ENCODE measurements at places on chromosomes 2 and 18.

DNA sequence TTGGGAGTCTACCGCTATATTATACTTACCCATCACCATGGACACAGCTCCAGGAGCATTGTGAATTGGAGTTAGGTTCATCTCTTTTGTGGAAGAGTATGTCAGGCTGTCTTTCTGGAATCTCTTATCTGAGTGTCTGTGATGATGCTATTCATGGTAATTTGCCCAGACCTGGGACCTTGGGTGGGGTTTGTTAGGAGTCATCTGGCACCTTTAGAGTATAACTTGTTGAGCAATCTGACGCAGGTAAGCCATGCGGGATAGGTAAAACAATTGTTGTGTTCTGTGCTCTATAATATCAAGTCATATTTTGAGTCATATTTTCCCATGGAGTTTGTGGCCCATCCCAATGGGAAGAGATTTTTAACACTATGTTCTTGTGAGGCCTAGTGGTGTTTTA, 49.7 kb upstream of the MAPRE2 start:
- no peak for DNase-seq

DNA sequence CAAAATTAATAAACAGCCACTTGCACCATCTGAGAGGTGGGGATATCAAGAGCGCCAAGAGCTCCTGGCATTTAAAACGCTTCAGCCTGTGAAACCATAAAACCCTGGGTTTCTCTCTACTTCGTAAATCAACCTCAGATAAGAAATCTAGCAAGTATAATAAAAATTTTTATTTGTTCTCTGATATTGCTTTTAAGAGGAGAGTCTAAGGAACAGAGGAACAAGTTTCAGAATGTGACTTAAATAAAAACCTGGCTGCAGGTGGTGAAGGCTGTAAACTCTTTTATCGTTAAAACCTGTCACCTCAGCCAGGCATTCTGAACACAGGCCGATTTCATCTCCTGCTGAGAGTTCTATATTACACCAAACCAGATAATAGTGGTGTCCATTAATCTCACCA, 9.9 kb downstream of the DYTN start:
- no peak for DNase-seq

GRCh38 chr2:168365094-168365621, 90.9 kb upstream of the CERS6 start:
- no peak for DNase-seq

DNA sequence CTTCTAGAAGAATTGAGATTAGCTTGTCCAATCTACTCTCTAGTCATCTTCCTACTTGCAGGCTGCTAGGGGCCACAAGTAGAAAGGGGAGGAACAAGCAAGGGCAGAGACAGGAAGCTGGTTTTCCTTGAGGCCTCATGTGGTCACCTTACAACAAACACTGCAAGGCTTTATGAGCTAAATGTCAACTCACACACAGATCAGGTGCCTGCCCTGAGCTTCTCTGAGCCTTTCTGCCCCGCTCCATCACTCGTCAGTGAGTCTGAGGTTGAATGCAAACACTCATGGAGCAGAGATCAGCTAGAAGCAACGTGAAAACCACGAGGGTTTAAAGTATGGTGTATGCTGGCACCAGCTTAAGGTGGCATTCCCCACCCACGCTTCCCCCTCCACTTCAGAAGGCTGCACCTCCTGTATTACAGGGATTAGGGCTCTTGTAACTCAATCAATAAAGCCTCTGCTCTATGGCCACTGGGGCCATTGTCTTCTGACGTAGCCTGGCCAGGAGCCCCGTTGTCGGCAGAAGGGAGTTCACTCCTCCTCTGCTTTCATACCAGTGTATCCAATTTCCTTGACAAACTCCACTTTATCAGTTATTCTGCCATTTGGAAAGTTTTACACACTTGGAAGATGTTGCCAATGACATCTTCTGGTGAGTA, 5.4 kb upstream of the CRYGC start:
- no peak for DNase-seq

DNA sequence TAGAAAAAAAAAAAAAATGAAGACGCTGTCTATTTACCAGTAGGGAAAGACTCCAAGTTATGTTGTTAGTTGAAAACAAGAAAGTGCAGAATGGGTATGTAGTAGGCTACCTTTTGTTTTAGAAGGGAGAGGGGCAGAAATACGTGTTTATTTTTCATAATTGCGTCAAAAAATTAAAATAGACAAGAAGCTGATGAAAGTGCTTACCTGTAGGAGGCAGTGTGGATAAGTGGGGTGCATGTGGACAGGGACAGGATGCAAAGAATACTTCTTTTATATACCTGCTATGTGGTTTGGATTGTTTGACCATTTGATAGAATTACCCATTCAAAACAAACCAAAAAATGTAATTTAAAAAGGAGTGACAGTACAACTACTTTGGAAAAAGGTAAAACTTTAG, 3.0 kb upstream of the GCG start:
- no peak for DNase-seq

GRCh38 chr2:139814458-139814857, 1034.3 kb upstream of the NXPH2 start:
- no peak for DNase-seq

DNA sequence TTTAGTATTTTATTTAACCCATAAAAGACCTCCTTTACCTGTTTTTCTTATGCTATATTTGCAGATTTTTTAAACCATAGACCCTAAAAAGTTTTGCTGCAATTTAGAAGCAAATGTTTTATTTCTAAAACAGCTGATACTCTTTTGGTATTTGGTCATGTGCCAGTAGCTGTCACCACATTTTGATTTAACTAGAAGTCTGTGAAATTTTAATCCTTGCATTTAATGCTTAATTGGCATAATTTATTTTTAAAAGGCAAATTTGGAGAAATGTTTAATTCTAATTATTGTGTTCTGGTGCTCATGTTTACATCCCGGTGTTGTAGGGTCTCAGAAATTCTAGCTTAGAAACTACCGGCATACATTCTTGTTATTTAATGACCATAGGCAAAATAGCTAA, 111.8 kb downstream of the TTC27 start:
- DNase-seq = no peak

GRCh38 chr18:34741401-34741800, 31.3 kb downstream of the DTNA start:
- DNase-seq = no peak

DNA sequence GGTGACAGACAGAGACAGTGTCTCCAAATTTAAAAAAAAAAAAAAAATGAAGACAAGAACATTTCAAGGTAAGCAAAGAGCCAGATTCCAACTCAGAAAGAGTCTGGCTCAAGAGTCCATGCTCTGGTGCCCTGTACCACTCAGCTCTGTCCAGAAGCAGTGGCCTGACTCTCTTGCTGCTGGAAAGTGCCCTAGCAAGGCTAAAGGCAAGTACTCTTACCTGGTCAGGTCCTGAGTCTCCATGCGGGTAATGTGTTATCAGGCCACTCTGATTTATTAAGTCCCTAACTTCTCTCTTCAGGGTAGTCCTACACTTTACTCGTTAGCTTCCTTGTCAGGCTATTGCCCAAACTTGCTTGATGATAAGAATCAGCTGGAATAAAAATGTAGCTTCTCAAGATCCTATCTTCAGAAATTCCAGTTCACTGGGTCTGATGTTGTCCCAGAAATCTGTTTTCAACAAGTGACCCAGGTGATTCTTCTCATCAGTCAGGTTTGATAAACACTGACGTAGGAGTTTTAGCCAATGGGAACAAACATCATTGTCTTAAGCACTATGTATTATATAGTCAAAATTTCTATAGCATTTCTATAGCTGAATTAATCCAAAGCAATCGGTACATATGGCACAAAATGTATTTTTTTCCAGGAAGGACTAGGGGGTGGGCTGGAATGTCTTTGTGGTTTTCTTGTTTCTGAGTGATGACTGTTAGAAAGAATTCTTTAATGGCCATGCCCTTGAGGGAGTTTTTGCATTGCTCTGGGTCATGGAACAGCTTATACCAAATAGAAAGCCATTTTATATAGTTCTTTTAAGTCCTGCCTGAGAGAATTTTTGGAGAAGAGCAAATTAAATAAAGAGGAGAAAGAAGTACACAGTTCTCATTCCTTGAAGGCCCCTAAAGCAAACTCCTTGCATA, 139.9 kb upstream of the DNMT3A start:
- DNase-seq = no peak

DNA sequence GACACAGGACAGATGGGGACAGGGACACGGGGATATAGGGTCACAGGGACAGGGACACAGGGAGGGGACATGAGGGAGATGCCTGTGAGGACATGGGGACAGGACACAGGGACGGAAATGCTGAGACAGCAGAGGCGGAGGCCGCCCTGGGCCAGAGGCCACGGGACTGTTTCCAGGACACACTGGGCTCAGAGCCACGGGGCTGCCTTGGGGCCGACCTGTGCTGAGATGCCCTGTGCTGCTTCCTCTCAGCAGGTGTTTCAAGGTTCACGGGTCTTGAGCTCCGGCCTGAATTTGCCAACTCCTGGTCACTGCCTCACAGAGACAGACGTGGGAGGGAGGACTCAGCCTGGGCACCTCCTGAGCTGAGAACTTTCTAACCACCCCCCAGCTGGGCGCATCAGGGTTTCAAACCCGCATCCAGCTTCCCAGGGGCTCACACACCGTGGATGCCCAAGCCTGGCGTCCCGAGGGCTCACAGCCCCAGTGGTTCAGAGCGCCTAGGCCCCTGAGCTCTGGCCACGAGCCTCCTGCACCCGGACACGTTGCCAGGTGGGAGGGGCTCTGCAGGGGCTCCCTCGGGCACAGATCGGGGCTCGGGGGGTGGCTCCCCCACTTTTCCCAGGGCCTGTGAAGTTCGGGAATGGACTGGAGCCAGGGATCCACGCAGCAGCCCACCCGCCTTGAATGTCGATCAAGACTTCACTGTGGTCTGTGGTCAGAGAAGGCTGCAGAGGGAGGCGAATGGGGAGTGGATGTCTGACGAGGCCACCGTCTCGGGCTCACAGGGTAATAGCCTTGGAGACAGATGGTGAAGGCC, 64.1 kb downstream of the SLC66A2 start:
- DNase-seq = no peak

DNA sequence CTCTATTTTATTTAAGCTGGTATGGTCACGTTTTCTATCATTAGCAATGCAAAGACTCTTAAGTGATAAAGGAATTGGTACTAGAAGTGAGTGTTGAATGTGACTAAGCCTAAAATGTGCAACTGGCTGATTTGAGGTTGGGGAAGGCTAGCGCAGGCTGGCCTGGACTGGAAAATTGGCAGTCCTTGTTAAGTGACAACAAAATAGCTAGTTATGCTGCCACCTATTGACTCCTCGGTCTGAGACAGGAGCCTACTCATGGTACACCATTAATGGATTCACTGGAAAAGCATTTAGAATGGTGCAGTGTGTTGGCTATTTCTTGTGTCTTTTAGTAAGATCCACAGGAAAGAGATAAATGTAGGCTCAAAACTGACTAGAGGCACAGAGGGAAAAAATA, 5.7 kb upstream of the WIPF1 start:
- no peak for DNase-seq

DNA sequence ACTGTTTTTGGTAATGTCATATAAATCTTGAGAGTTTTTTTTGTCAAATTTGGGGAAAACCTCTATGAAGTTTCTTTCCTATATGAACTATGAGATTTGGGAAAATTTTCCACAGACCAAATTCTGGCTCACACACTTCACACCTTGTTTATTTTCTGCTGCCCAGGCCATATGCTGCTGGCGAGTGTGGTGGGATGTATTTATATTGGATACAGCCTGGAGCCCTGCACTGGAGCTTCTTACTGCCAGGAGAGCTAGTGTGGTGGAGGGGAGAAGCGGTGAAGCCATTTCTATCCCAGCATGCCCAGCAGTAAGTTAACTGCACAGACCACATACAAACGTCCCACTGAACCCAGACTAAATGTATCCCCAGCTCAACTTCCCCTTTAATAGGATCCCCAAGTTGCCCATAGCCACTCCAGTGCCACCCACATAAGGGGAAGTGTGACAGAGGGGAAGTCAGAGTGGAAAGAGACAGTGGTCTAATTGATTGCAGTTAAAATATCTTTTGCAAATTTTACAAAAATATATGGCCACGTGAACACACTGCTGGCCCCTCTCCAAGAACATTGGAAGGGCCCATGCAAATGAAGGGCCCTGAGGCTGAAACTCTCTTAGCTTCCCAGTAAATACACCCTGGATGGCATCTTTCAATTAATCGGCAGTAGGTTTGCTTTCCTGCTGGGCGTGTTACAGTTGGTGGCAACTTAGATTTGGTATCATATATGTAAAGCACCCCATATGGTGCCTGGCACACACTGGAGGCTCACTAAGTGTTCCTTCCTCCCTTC, 146.6 kb upstream of the ITGA6 start:
- no peak for DNase-seq

- no peak for DNase-seq
Measured at GRCh38 chr18:23498117-23498516, 5.2 kb upstream of the RMC1 start.

- no peak for DNase-seq
Measured at GRCh38 chr2:98453531-98453930, 8.9 kb downstream of the INPP4A start.

- no peak for DNase-seq
Measured at GRCh38 chr2:20436716-20437470, 10.0 kb upstream of the RHOB start.

DNA sequence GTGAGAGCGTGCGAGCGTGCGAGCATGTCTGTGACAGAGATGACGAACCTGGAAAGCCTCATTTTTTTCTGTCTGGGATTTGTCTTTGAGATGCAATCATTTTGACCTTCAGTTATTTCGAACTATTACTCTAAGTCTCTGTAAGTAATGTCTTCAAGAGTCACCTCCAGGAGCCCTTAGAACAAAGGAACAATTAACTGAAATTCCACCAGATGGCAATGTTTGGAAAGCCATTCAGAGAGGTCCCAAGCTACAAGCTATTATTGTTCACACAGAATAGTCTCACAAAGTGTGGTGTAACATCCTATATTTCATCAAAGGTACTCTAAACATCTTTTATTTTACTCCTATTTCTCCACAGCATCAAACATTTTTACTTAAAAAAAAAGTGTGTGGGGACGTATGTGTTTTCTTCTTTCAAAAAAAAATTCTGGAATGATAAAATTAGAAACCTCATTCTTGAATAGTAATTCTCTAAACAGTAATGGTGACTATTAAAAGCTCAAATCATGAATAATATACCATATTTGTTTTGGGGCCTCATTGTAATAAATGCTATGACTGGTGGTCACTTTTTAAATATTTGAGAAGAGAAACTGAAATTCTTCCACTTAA, 35.1 kb upstream of the MAPRE2 start:
- peak; percentile 52 for DNase-seq

- no peak for DNase-seq
Measured at GRCh38 chr2:207416111-207416510, 113.7 kb upstream of the CREB1 start.

GRCh38 chr2:37679072-37679695, 7.7 kb upstream of the CDC42EP3 start:
- DNase-seq = no peak

- no peak for DNase-seq
Measured at GRCh38 chr2:12430407-12431133, 286.2 kb upstream of the TRIB2 start.

DNA sequence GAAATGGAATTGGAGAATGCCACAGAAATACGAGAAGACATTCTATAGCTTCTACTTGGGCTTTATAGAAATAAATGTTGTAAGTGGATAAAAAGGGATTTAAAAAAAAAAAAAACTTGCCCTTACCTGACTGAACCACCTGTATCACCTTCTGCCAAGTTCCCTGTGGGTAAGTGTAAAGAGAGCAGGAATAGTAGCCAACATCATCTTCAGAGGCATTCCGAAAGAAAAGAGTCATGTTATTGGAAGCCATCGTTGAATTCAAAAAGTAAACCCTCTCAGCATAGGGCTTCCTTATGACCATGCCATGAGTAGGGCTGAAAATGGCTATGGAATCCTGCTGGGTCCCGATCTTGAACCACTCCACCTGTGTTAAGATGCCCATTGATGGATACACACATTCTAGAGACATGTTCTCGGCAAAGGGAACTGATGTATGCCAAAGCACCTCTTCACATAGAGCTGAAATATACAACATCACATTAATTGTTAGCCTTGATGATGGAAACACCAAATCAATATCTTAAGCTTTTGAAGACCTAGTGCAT, 991 bp downstream of the CD226 start:
- DNase-seq = no peak
